ENCODE measurements at places on chromosomes 7 and 10. TPM values are rescaled to one million over a fixed set of nuclear protein-coding genes. Genes with fewer than 3 reads are reported as not detected.

Gene MCU
- 43.4 TPM for total RNA-seq

Gene CTAGE8
- total RNA-seq = 1.4 TPM

DNA sequence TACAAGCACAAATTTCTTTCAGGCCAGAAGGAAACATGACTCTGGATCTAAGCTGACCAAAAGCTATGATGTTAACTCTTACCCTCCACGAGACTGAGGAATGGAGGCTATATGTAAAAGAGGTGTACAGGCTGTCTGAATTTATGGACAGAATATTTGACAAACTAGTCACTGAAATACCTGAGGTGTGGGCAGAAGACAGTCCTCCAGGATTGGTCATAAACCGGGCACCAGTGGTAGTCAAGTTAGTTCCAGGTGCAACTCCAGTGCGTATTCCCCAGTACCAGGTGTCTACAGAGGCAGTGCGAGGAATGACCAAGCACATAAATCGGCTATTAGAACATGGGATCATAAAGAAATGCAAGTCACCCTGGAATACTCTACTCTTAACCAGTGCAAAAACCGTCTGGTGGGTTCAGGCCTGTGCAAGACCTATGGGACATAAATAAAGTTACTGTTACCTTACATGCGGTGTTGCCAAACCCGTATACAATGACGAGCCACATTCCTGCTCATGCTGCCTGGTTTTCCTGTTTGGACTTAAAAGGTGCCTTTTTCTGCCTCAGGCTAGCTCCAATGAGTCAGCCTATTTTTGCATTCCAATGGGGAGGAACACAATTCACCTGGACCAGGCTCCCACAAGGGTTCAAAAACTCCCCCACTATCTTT, 6.7 kb upstream of the CYREN start:
- peaks cover 14% of the 10 kb centered on the region for H3K36me3 ChIP-seq
- H3K27ac ChIP-seq = no peak overlapping the region
- no peak overlapping the region for H3K4me3 ChIP-seq
- H3K4me1 ChIP-seq = peaks cover 2% of the 10 kb centered on the region
- H3K27me3 ChIP-seq = no peaks in the 10 kb centered on the region

DNA sequence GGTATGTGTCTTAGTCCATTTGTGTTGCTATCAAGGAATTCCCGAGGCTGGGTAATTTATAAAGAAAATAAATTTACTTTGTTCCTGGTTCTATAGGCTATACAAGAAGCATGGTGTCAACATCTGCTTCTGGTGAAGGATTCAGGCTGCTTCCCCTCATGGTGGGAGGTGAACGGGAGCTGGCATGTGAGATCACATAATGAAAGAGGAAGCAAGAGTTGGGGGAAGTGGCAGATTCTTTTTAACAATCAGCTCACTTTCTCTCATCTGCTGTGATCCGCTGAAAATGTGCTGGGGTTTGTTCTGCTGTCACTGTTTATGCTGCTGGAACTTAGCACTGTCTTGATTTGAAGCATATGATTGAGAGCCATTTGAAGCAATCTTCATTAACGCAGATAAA, 730.0 kb upstream of the SORCS1 start:
- DNase-seq = no peak
- no peaks in the 10 kb centered on the region for H3K36me3 ChIP-seq
- no peak overlapping the region for H3K4me3 ChIP-seq
- no peaks in the 10 kb centered on the region for H3K27me3 ChIP-seq
- H3K27ac ChIP-seq = no peak overlapping the region

DNA sequence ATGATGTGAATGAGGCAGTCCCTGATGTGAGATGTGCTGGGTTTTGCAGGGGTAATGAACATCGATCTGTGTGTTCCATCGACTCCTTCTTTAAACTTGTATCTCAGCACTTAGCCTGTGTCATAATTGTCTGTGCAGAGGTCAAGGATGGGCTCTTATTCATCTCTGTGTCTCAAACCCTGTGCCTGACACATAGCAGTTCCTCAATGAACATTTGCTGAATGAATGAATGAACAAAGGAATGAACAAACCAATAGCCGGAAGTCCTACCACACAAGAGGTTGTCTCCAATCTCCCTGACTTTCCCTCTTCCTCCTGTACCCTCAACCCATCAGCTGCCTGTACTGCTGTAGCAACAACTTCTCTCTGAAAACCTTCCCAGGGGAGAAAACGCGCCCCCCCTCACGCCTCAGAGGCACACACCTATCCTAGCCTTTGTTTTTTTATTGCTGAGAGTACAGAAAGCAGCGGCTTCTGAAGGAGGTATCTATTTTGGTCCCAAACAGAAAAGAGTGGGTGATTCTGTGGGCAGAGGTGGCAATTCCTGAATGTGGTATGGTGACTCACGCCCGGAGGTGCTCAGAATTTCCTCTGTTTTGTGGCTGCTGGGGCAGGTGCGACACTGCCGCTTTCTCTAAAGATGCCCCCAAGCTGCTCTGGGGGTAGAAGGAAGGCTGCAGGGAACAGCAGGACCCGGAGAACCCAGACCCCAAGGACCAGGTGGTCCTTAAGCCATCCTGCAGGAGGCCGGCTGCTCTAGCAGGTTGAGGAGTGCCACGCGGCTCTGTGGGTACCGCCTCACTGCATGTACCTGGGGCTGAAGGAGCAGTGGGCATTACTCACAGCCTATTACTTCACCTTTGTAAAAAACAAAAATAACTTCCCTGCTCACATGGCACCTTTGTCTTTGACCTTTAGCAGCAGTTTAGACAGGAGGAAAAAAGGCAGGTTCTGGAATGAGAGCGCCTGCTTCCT, 9.6 kb downstream of the IL2RA start:
- H3K27ac ChIP-seq = no peak overlapping the region
- no peak for DNase-seq
- H3K4me1 ChIP-seq = peaks cover 8% of the 10 kb centered on the region
- no peaks in the 10 kb centered on the region for H3K36me3 ChIP-seq

Gene CHST15
- 26.1 TPM for total RNA-seq

DNA sequence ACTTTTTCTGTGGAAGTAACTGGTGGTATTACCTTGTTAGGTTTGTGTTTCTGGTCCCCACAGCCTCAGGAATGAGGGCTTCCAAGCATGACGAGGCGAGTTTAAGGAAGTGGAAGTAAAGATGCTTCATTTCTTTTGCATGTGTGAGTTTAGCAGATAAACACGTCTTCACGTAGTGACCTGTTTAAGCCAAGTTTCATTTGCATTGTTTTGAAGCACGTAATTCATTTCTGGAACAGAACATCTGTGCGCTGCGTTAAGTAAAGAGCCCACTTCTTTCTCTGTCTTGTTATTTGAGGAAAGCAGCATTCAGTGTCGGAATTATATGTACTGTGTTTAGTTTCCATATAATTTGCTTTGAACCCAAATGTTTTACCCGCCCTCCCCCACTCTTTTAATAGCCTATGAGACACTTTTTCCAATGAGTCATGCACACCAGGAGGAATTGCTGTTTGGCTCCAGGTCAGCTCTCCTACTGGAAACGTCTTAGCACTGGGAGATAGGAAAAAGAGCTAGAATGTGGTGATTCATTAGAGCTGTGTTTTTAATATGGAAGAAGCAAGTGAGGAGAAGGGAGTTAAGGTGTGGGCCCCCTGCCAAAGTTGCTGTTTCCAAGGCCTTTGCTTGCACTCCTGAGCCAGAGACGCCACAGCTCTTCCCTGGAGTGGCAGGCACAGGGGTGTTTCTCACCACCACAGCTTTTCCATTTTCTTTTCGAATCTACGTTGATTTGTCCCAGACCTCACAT, 36.7 kb downstream of the BTBD16 start:
- H3K36me3 ChIP-seq = peaks cover 1% of the 10 kb centered on the region
- peak overlapping the region; percentile 96 for H3K27ac ChIP-seq
- DNase-seq = no peak
- H3K27me3 ChIP-seq = no peaks in the 10 kb centered on the region

DNA sequence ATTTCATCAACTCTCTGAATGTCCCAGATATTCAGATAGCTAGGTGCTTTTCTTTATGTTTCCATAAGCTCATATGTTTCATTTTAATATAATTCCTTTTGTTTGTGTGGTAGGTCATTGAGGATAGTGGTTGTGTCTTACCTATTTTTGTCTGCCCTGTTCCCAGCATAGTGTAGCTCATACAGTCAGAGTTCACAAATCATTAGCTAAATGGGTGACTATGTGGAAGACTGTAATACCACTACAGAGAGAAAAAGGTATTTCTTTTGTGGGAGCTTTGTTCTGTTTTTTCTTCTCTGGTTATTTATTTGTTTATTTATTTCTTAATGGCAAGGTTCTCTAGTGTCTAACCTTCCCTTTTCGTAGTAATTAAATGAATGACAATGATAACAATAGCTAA, 39.8 kb downstream of the EXOC4 start:
- H3K27ac ChIP-seq = no peak overlapping the region
- no peaks in the 10 kb centered on the region for H3K27me3 ChIP-seq
- peaks cover 12% of the 10 kb centered on the region for H3K4me1 ChIP-seq
- DNase-seq = no peak
- H3K4me3 ChIP-seq = no peak overlapping the region

GRCh38 chr10:71212318-71213126, at the start of gene UNC5B:
UNC5B (plus strand) TSS chr10:71212570; CDS start chr10:71212986, 416 bp downstream.
- DNase-seq = no peak
- H3K4me1 ChIP-seq = peaks cover 42% of the 10 kb centered on the region
- H3K36me3 ChIP-seq = no peaks in the 10 kb centered on the region
- H3K4me3 ChIP-seq = peak within 1 kb of the TSS; percentile 76

Gene ZNF282
- total RNA-seq = 26.3 TPM

Gene GRID1
- total RNA-seq = 0.60 TPM

- no peak overlapping the region for H3K4me3 ChIP-seq
- H3K27me3 ChIP-seq = no peaks in the 10 kb centered on the region
- no peak for DNase-seq
- H3K27ac ChIP-seq = no peak overlapping the region
Measured at GRCh38 chr7:18756378-18757050, 261.0 kb downstream of the HDAC9 start.

Gene LIPJ
- total RNA-seq = not detected

DNA sequence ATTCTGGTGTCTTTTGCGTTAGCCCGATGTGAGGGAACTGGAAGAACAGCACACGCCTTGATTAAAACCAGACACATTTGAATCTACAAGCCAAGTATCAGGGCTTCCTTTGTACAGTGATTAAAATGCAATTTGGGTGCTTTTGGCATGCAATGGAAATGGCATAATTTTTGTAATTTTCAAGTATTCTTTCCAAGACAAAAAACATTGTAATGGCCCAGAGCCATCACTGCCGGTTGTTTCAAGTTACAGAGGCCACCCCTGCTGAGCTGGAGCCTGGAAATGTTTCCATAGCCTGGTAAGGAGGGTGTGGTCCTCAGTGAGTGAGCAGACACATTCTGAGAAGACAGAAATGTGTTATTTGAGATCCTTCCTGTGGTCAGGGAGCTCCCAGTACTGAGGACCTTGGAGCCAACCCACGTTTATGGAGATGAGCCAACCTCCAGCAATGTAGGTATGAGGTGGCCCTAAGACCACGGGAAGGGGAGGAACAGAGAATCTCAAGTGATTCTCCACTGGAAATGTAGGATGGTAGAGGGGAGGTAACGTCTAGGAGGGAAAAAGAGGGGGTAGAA, 20.9 kb downstream of the TEX36 start:
- no peak for DNase-seq
- H3K27ac ChIP-seq = peak overlapping the region; percentile 92
- H3K27me3 ChIP-seq = peaks cover 4% of the 10 kb centered on the region
- no peak overlapping the region for H3K4me3 ChIP-seq
- peaks cover 3% of the 10 kb centered on the region for H3K36me3 ChIP-seq

GRCh38 chr10:31586723-31587638, 268.0 kb downstream of the ZEB1 start:
- H3K4me1 ChIP-seq = peaks cover 8% of the 10 kb centered on the region
- no peak for DNase-seq
- no peaks in the 10 kb centered on the region for H3K27me3 ChIP-seq
- H3K4me3 ChIP-seq = no peak overlapping the region
- H3K36me3 ChIP-seq = peaks cover 8% of the 10 kb centered on the region

- no peaks in the 10 kb centered on the region for H3K36me3 ChIP-seq
- H3K27ac ChIP-seq = no peak overlapping the region
- peaks cover 22% of the 10 kb centered on the region for H3K4me1 ChIP-seq
- H3K27me3 ChIP-seq = no peaks in the 10 kb centered on the region
- no peak for DNase-seq
- no peak overlapping the region for H3K4me3 ChIP-seq
Measured at GRCh38 chr10:96987842-96988175, 155.7 kb downstream of the LCOR start.

DNA sequence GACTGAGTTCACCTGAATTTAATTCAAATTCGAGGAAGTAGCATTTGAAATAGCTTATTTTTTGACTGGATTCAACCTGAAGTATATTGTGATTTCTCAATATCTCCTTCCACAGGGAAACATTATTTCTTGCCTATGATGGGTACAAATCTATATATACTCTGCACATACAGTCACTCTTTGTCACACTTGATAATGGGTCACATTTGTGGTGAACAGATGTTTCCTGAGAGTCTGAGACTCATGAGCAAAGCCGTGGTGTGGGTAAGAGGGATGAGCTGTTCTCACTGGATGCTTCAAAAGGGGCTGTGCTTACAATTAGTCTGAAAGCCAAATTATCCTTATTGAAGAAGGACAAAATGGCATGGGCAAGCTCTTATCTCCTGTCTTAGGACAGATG, 18.0 kb upstream of the TBXAS1 start:
- H3K36me3 ChIP-seq = no peaks in the 10 kb centered on the region
- no peak for DNase-seq
- H3K4me3 ChIP-seq = no peak overlapping the region
- H3K4me1 ChIP-seq = peaks cover 16% of the 10 kb centered on the region
- H3K27ac ChIP-seq = no peak overlapping the region
- H3K27me3 ChIP-seq = peaks cover 4% of the 10 kb centered on the region

GRCh38 chr7:69335331-69335730, 262.9 kb upstream of the AUTS2 start:
- DNase-seq = no peak
- H3K36me3 ChIP-seq = no peaks in the 10 kb centered on the region
- peaks cover 8% of the 10 kb centered on the region for H3K27me3 ChIP-seq
- no peak overlapping the region for H3K27ac ChIP-seq

Gene DLD
- 62.7 TPM for total RNA-seq

GRCh38 chr7:110762546-110763225, 328.2 kb upstream of the LRRN3 start:
- H3K4me3 ChIP-seq = no peak overlapping the region
- no peaks in the 10 kb centered on the region for H3K36me3 ChIP-seq
- no peak for DNase-seq
- peaks cover 19% of the 10 kb centered on the region for H3K4me1 ChIP-seq

DNA sequence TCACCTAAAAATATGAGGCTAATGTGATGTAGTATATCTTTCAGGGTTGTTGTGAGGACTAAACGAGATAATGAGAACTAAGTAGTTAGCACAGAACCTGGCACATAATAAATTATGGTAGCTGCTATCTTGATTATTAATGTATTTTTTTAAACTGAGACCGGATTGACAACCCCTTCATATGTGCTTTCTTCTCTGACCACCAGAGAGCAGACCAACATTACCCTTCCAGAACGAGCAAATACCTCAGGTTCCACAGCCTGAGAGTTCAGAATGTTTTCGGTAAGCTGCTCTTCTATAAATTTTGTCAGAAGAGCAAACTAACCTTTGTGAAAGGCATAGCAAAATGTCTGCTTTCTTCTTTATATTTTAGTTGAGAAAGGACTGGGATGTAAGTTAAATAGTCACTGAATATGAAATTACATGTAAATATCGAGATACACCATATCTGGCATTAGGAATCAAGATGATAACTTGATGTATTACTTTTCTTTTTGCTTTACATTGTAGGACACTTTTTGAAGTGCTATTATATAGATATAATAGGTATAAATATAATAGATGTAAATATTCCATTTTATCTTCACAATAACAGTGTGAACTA, 13.6 kb upstream of the BPGM start:
- no peak overlapping the region for H3K4me3 ChIP-seq
- peaks cover 1% of the 10 kb centered on the region for H3K36me3 ChIP-seq
- H3K27ac ChIP-seq = no peak overlapping the region
- H3K4me1 ChIP-seq = peaks cover 7% of the 10 kb centered on the region
- H3K27me3 ChIP-seq = peaks cover 4% of the 10 kb centered on the region

Gene CYP2C19
- total RNA-seq = 0.12 TPM

Gene C10orf62
- not detected for total RNA-seq
